ENCODE measurements at places on chromosomes 3 and 15.

DNA sequence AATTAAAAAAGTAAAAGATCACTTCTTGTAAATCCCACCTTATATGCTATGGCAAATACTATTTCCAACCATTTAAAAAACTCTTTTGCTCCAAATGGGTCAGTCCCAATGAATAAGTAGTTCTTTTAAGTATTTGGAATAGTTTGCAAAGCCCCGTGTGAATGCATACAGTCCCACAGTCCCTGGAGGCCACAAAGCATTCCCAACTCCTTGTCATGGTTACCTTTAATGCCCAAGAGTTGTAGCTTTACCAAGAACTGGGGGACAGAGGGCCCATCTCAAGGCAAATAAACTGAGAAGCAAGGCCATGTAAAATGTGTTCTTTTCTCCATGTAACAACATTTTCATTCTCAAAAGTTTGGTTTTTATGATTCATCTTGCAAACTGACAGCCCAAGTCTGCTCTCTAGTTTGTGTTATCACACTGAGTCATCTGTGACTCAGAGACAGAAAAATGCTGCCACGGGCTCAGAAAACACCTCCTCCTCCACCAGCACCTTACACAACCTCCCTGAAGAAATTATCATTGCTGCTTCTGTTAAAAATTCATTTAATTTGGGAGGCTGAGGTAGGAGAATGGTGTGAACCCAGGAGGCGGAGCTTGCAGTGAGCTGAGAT, 336.2 kb downstream of the ERC2 start:
- DNase-seq: no peak

DNA sequence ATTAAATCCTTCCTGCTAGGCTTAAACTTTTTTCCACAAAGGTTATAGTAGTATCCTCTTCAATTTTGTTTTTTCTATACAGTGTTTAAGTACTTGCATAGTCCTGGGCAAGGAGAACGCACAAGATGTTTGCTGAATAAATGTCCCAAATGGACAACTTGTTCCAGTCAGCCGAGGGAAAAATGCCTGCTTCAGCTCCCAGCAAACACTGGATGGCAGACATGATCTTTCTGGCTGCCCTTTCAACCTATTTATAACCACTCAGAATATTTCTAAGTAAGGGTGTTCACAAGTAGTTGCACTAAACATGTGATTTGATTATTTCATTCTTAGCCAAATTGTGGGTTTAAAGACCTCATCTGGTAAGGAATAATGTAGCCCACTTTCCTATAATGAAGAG, 29.8 kb downstream of the GNB4 start:
- no peak for DNase-seq

GRCh38 chr3:66553441-66554113, 52.8 kb upstream of the LRIG1 start:
- no peak for DNase-seq

GRCh38 chr3:71303627-71304200, 279.8 kb downstream of the FOXP1 start:
- DNase-seq: no peak

DNA sequence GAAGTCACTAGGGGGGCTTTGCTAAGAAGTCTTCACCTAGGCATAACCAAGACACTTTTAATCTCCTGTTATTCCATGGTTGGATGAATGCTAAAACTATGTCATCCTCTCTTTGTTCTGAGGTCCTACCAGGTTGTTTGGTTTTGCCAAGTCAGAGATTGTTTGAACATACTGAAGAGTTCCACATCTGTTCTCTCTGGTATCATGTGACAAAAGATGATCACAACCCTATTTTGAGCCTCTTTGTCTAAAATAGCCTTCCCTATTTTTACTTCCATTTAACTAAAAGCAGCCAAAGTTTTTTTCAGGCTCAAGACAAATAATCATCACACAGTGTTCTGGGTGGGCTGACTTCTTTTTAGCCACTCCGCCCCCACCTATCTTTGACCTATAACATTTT, 218.4 kb upstream of the LMCD1 start:
- DNase-seq: no peak

- DNase-seq: no peak
Observed at GRCh38 chr15:89116404-89116803, 28.1 kb downstream of the ABHD2 start.

DNA sequence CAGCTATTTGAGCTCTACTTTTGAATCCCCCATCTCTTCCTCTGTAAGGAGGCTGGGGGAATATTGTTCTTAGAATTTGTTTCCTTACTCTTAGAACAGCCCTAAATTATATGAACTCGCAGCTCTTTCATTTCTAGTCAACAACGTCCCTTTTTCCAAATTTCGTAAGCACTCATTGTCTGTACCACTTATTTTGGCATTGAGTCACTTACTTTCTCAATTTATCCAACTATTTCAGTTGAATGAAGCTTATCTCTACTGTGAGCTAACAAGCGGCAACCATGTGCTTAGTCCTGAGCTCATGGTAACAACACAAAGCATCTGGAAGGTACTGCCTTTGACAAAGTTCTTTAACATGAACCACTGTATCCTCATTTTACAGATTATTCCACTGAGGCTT, 191.1 kb downstream of the GREM1 start:
- no peak for DNase-seq

GRCh38 chr3:120025520-120025919, 68.7 kb downstream of the GSK3B start:
- DNase-seq: no peak

- DNase-seq: no peak
Observed at GRCh38 chr3:13547591-13548371, 1.1 kb upstream of the FBLN2 start.

GRCh38 chr15:40536501-40536900, 28.3 kb downstream of the CCDC32 start:
- no peak for DNase-seq

DNA sequence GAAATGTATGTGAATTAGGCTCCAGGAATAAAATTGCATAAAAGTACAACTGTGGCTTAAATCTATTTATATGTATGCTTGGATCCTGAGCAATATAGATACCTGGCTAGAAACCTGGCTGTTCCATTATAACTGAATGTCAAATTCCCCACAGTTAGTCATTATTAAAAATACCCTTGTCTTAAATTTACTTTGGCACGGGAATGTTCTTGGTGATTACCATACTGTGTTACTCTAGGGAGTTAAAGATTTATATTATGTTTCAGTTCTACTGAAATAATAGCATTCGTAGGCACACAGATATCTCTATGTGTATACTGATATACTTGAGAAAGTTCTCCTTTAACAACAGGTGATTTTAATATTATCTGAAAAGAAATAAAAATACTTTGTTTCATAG, 394.1 kb downstream of the PTPRG start:
- DNase-seq: no peak

DNA sequence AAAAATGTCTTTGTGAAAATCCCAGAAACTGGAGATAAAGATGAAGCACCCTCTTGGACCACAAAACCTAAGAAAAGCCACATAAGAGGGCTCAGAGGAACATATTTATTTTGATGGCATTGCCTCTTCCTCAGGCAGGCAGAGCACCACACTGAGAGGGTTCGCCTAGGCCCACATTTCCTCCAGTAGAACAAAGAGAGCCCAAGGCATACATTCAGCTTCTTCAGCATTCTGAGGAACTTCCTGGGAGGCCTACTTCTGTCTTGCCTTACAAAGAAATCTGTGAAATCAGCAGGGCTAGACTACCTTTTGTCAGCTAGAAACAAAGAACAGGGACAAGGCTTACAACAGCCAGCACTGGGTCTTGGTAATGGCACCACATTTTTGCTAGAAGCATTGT, 1325.3 kb downstream of the SI start:
- DNase-seq: no peak

GRCh38 chr3:59126446-59126845, 76.6 kb upstream of the CFAP20DC start:
- DNase-seq: no peak

DNA sequence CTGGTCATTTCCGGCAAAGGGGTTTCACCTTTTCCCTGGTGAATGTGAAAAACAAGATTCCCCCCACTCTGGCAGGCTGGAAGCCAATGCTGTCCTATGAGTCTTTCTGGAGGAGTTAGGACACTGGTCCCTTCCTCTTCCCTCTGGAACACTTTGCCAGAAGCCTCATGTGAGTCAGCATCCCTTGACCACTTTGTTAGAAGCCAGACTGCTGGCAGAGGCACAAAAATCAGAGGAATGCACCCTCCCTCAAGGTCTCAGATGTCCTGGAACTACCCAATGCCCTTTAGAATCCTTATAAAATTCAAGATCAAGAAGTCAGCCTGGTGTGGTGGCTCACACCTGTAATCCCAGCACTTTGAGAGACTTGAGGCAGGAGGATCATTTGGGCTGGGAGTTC, 26.6 kb downstream of the ITGB5 start:
- DNase-seq: no peak

DNA sequence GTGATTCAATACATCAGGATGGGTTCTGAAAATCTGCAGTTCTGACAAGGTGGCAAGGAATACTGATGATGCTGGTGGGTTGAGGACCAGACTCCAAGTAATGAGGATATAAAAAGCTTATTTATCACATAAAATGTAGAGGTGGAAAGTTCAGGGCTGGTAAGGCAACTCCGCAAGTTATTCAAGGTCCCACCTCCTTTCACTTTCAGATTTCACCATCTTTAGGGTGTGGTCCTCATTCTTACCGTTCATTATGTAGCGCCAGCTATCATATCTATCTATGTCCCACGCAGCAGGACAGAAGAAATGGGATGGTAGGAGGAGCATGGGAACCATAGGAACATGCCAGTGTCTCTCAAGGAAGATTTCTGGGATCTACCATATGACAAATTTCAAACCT, 80.3 kb downstream of the IL1RAP start:
- DNase-seq: no peak

GRCh38 chr3:129033633-129034321, 26.8 kb upstream of the GP9 start:
- no peak for DNase-seq

DNA sequence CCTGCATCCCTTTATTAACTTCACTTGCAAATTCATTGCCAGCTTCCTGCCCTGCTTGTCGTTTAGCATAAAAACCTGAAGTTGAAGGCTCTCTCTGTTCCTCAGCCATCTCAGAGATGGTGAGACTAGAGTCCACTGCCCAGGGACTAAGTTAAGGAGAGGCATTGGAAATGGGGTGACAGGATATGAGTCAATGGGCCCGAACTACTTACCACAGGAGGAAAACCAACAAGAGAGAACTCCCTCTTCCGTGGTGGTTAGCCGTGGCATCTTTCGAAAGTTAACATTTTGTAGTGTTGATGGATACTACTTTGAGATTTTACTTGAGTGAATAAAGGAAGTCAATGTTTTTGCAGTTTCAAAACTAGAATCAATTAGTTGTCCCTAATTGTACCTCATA, 65.3 kb downstream of the LRTM1 start:
- no peak for DNase-seq

DNA sequence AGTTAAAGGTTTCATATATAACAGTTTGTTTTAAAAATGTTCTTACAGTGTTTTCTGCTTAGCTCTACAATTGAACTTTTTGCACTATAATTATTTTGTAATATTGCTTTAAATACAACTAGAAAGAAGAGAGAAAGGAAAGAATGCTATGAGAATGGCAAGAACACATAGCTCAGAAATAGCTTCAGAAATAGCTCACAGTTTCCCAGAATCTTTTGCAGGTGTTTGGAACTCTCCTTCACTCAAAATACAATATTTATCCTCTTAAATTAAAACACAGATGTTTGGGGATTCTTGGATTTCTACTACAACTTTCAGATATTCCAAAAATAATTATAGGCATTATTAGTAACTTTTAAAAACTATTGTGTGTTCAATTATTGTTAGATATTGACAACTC, 658.0 kb upstream of the DPPA4 start:
- no peak for DNase-seq

- no peak for DNase-seq
Observed at GRCh38 chr3:25171118-25171807, 256.8 kb upstream of the RARB start.

DNA sequence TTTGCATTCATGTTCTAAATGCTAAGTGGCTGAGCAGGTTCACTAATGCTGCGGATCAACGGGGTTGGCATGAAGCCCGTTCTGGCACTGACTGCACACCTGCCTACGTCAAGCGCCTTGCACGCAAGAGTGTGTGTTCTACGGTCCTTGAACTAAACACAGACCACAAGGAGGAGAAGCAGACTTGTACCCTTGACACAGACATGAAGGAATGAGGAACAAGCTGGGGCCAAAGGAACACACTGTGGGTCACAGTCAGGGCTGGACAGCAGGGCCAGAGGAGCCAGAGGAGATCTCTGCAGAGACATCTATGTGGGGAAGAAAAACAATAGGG, 48.0 kb upstream of the LDHAL6B start:
- no peak for DNase-seq

DNA sequence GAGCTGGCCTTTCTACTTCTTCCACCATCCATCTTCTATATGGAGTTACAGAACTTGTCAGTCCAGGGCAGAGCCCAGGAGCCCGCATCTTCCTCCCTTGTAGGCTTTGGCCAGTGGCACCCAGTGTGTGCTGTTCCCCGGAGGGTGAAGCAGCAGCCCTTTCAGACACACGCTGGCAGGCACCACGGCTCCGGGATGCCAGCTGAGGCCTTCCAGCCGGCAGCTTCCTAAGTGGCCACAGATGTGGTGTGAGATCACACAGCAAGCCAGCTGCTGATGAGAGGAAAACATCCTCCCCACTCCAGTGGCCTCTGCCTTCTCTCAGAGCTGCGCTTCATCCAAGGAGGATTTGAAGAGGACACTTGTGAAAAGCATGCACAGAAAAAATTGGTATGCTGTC, 24.1 kb downstream of the CRABP1 start:
- DNase-seq: no peak

DNA sequence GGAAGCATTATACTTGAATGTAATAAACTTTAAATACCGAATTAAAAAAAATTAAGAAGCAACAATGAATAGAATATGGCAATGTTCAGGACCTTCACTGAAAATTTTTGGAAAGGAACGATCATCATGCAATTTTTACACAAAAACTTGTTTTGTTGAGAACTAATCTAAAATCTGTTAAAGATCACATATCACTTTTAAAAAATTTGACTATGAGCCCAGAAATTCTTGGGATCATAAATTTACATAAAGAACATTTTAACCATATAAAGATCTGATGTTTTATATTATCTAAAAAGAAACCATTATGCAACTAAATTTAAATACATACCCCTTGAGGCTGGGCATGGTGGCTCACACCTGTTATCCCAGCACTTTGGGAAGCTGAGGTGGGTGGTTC, 76.2 kb upstream of the MELTF start:
- no peak for DNase-seq

DNA sequence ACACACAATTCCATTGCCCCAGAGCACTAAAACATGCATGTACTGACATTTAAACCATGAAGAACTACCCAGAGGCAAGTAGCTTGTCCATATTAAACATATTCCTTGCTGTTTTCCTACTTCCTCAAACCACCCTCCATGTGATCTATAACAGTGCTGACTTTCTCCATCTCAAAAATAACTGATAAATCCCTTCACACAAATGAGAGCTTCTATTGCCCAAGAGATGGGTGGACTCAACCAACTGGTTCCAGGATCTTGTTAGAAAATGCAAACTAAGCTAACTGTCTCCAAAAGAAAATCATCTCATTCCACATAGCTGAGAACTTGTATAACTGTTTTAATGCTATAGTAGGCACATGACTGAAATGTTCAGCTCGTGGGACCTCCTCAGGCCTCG, 29.6 kb downstream of the DCLK3 start:
- DNase-seq: no peak

GRCh38 chr15:29638781-29639180, 183.5 kb downstream of the TJP1 start:
- no peak for DNase-seq

Measured in stimulated activated CD8-positive, alpha-beta memory T cell treated with anti-CD3 and anti-CD28 coated beads, Interleukin-15, amount 100 ng/mL, for 24 hours (primary cell).